ENCODE measurements at places on chromosomes 2 and 18.

- no peak for DNase-seq
These were observed 35.6 kb downstream of the FAM124B start for GRCh38 chr2:224366267-224366844.

- DNase-seq = no peak
These were observed 327.9 kb downstream of the LPIN1 start for GRCh38 chr2:12074126-12074844.

DNA sequence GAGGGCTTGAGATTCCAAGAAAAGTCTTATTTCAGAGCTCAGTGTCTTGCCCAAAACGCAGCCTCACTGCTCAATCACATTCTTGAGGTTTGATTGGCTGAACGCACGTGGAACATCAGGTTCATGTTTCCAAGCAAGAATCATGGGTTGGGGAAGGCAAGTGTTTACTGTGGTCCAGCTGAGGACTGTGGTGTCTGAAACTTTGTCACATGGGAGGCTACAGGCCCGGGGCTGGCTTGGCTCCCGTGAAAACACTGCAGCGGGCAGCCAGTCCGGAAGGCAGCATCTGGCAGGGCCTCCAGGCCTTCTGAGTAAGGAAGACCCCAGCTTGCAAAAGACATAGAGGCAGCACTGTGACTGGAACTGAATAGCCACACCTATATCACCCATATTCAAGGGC is 84.7 kb downstream of the POLR1A start:
- no peak for DNase-seq

DNA sequence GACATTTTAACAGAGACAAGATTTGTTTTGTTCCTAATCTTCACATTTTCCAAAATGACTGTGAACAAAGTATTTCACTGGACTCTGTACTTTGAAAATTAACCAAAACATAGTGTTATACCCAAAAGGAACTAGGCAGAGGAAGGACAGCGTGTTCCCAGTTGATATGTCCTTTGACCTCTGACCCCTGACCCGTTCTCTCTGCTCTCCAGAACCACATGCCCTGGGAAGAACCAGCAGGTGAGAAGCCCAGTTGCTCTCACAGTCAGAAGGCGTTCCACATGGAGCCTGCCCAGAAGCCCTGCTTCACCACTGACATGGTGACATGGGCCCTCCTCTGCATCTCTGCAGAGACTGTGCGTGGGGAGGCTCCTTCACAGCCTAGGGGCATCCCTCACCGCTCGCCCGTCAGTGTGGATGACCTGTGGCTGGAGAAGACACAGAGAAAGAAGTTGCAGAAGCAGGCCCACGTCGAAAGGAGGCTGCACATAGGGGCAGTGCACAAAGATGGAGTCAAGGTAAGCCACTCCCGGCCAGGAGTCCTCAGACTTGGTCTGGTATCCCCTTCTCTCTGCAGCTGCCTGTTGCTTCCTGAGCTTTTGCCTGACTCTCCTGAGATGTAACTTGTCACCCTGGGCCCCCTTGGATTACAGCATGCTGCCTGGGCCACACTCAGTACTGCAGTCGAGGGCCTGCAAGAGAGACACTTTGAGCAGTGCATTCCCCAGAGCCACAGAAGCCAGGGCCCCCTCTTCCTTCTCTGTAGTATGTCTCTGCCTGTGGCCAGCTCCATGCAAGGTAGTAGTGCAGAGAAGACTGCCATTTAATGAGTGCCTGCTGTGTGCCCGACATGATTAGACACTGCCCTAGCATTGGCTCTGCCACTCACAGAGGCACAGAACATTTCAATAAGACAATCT is 94.3 kb downstream of the ARHGEF4 start:
- DNase-seq = no peak

DNA sequence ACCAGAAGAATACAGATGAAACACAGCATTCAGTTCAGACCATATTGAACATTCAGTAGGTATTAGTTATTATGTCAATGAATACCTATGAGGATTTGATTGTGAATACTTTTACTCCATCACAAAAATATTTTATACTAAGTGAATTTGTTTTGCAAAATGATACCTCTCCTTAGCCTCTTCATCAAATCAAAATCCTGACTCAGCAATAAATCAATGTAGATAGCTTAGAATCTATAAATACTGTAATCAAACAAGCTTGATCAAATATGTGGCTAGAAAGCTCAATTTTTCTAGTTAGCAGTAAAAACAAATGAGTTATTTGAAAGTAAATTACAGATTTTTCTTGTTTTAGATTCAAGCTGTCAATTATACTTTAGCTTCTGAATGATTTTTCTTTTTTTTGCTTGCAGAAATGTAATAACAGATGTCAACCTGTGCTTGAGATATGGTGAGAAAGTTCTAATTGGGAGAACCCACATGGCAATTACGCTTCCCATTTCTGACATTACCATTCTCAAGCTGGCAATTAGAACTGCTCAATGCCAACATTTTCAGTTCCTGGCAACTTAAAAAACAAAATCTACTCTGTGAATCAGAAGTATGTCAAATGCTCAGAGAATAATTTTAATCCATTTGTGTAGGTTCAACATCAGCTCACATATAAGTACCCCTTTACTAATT is 109.6 kb downstream of the PRELID3A start:
- DNase-seq = no peak

DNA sequence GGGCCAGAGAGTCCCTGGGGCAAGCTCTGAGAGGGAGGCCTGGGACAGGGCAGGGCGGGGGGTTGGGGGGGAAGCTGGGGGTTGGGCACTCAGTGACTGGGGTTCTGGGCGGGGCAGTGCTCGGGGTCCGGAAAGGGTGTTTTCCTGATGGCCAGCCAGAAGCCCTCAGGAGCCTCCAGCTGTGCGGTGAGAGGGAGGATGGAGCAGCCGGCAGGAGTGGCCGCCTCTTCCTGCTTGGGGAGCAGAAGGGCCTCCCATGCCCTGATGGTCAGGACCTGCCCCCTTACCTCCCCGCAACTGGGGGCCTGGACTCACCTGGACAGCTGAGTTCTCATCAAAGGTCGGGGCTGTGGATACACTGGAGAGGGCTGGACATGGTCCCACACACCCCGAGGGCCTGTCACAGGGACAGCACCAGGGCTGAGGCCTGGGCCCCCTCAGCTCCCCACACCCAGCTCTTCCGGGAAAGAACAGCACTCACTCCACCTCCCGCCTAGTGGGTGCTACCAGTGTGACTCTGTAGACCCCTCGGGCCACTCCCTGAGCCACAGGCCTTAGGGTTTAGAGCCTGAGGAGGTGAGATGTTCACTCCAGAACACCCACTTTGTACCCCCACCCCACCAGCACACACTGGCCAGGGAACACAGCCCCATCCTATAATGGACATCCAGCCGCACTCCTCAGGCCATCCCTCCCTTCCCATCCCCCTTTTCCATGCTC is 6.7 kb downstream of the SFTPB start:
- DNase-seq = no peak

DNA sequence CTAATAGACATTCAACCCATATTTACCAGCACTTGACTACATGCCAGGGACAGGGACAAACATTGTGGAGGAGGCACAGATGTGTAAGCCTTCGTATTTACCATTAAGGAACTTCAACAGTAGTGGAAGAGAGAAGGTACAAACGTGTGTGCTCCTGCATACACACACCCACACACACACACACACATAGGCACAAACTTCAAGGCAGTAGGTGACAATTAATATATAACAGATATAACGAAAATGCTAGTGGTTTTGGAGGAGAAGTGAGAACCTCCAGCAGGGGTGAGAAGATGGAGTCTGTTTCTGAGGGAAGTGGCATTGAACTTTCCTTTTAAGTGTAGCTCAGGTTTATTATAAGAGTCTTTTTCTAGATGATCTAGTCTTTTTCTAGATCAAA is 231.1 kb downstream of the SETBP1 start:
- DNase-seq = no peak

DNA sequence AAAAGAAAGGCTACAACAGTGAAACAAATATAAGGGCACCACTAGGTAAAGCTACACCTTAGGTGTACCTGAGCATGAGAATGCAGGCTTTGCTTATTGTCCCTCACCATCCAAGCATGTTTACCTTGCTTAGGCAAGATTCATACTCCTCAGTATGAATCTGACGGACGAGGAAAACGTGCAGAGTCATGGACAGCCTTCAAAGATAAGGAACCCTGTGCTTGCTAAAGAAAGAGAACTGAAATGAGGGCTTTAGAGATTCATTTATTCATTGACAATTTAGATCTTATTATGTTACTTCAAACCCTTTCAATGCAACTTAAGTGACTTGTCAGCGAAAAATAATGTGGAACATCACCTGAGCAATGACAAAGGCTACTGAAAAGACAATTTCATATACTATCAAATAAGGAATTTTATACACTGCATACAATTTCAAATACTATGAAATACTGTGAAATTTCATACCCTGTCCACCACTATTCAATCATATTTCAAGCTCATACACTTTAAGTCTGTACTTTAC is 21.7 kb downstream of the CLASP1 start:
- DNase-seq = no peak

DNA sequence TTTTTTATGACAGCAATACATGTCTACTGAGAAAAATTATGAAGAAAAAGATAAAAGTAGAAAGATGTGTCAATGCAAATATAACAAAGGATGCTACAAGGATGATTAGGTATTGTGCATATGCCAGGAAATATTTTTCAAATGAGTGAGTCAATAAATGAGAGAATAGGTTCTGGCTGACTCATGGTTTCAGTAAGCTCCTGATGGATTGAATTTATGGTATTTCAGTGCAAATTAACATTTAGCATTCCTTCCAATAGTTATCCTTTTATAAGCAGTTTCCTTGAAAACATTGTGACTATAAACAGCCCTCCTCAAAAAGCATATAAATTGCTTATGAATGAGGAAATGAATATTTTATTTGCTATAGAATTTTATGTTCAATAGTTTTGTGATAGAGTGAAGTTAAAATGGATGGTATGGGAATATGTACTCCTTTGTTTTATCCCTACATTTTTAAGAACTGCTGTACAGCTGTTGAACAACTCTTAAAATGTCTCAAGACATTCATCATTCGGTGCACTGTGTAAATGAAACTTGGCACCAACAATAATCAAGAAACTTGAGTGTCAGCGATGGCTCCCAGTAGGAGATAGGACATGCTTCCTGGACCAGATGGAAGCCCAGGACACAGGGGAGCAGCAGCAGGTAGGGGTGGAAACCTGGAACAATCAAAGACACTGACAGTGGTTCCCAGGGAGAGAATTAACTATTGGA is 144.7 kb downstream of the PMAIP1 start:
- DNase-seq = no peak

DNA sequence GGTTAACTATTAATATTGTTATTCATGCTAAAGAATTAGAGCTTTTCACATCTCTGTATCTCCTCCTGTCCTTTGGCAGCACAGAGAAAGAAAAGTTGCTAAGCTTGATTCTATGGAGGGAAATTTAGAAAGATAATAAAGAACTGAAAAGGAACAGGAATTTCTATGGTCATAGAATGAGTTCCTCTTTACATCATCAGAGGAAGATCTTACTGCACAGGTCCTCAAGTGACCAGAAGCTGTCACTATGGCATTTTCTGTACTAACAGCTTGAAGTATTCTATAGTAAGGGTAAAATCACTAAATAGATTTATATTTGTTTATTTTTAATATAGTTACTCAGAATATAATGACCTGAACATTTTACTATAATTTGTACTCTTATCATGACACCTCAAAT is 6.0 kb upstream of the PRKD3 start:
- DNase-seq = no peak

DNA sequence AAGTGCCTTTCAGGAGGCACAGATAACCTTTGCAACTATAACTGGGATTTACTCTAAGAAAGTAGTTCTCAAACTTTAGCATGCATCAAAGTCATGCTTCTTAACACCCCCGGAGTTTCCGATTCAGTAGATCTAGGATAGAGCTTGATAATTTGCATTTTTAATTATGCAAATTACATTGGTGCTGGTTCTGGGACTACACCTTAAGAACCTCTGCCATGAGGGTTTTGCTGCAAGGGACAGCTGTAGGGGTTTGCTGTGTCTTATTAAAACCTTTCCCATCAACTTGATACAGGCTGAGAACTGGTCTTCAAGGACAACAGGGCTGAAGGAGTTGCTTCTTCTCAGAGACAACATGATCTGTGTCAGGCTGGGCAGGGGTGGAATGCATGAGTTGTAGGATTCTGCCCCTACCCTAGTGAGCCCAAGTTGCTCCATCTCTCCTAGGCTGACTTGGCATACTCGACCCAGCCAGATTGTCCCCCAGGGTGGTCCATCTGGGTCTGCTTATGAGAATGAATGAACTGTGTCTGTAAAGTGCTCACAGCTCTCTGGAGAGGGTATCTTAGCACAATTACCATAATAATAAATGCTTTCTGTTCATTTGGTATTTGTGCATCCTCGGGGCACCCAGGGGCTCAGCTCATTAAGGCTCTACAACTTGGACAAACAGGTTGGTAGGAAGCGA is 232.7 kb downstream of the CLIP4 start:
- DNase-seq = no peak

DNA sequence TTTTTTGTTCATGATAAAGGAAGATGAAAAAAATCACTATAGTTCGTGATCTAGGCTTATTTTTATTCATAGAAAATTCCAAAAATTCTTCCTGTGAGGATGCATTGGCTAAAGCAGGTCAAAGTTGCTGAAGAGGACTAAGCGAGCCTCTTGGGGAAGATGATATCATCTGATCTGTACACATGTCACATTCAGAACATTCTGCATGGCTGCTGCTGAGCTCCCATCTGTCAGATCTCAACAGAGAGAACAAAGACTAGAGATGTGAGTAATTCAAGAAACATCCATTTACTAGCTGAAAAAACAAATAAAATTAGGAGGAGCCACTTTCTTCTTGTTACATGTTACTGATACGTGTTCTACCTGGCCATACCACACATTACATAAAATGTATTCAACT is 518.6 kb upstream of the FSIP2 start:
- DNase-seq = no peak

DNA sequence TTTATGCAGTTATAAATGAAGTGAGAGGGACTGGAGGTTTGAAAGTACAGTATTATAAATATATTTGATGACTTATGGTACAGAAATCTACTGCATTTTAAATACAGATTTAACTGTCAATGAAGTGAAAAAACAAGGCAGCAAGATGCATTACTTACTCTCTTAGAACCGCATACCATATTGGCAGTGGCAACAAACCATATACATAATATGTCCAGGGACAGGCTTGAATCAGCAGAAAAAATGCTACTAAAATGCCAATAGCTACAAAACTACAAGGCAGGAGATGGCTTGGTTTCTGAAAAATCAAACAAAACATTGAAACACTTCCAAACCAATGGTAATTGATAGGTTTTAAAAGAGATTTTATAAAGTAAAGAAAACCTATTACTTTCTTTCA is 77.2 kb downstream of the PIGN start:
- no peak for DNase-seq

GRCh38 chr2:66110608-66111007 is 324.3 kb upstream of the MEIS1 start:
- no peak for DNase-seq

GRCh38 chr2:144426981-144427479 is 92.9 kb downstream of the ZEB2 start:
- no peak for DNase-seq

GRCh38 chr2:127643439-127644065 is 2.4 kb upstream of the GPR17 start:
- DNase-seq = no peak

DNA sequence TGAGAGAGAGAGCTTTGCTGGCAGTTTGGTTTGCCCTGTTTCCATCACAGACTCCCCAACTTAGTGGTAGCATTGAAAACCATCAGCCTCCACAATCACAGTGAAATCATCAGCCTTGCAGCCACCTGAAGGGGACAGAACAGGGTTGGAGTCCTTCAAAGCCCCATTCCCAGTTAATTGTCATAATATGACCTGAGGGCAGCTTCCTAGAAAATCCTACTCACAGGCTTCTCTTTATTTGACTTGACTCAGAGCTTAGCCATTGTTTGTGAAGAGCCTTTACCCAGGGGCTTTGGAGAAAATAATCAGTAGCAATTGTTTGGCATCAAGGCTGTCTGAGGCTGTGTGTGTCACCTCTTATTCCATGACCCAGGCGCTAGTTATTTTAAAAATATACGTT is 308.7 kb downstream of the CBLN2 start:
- DNase-seq = no peak
